Urinary bladder (tissue), 4 donors: ENCODE measurements at places on chromosomes 5 and 9. TPM values are rescaled to one million over a fixed set of nuclear protein-coding genes. Genes with fewer than 3 reads are reported as not detected.
A peak's percentile ranks its signal among the peaks of the same experiment; 100 is the strongest.

- no peak for DNase-seq
Measured at GRCh38 chr9:85142968-85143367, 473.4 kb downstream of the NTRK2 start.

GRCh38 chr5:15502208-15502607, 2.2 kb downstream of the FBXL7 start:
- peak; percentile 33 for DNase-seq

GRCh38 chr5:3605298-3606010, 9.8 kb downstream of the IRX1 start:
- no peak for DNase-seq

DNA sequence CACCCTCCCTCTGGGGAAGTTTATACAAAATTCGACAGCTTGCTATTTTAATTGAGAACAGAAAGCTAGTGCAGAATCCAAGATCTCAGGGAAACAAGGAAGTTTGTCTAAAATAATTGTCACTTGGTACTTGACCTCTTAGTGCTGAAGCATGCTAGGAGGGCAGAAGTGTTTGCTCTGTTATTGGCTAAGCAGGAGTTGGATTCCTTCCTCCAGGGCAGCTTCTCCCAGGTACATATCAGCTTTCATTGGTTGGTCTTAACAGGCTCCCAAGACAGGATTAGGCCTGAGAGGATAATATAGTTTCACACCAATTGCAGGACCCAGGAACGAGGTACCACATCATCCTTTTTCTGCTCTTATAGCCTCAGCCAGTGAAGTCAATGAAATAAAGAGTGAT, 432.8 kb downstream of the IRX1 start:
- no peak for DNase-seq

DNA sequence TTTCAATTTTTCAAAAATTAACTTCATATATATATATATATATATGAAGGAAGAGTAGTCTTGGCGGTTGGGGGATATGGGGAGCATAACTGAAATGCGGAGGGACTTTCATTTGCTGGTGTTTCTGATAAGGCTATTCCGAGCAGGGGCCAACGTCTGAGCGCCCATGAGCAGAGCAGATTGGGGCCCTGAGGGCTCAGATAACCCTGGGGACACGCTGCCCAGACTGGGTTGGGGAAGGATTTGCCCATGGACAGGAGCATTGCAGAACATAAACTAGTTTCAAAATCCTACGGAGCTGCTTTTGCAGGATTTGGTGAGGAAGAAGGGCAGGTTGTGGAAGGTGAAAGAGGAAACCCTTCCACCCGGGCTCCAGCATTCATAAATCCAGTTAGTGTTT, 240.2 kb downstream of the IRX1 start:
- no peak for DNase-seq

GRCh38 chr5:59178482-59178881, 595.6 kb downstream of the RAB3C start:
- DNase-seq: no peak

The BARHL1 gene
- not detected for total RNA-seq

The GLRA1 gene
- total RNA-seq: not detected

The PCDHGA1 gene
- total RNA-seq: 1.2 TPM

The ZNF658 gene
- total RNA-seq: 18.9 TPM

The PKD2L2 gene
- 0.21 TPM for total RNA-seq
